ENCODE measurements at places on chromosomes 7 and 10. TPM values are rescaled to one million over a fixed set of nuclear protein-coding genes. Genes with fewer than 3 reads are reported as not detected.
A peak's percentile ranks its signal among the peaks of the same experiment; 100 is the strongest.

The ZC3HAV1 gene
- total RNA-seq = 118 TPM

The HOXA4 gene
- total RNA-seq = not detected

GRCh38 chr10:19749185-19749729 lies 67.0 kb upstream of the PLXDC2 start:
- H3K27me3 ChIP-seq = no peaks in the 10 kb centered on the region
- no peak overlapping the region for H3K4me3 ChIP-seq
- no peaks in the 10 kb centered on the region for H3K36me3 ChIP-seq
- no peaks in the 10 kb centered on the region for H3K4me1 ChIP-seq

DNA sequence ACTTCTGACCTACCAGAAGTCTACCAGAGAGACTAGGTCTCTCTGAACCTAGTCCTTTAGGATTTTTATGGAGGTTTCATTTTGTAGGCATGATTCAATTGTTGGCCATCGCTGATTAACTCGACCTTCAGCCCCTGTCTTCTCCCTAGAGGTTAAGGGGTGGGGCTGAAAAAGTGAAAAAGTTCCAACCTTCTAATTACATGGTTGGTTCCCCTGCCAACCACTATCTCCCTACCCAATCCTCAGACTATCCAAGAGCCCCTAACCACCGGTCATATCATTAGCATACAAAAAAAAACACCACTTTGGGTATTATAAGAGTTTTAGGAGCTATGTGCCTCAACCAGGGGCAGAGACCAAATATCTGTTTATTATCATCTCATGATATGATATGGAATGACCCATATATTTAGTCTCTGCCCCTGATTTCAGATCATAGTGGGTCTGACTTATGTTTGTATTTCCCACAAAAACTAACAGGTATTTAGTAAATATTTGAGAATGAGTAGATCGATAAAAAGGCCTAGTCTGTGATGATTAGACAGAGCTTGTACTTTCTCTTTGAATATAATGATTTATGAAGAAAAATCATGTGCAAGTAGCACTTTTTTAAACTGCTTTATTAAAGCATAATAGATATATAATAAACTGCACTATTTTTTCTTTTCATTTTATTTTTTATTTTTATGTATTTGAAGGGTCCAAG lies 35.8 kb downstream of the DNAJC9 start:
- no peak overlapping the region for H3K4me3 ChIP-seq
- H3K27ac ChIP-seq = no peak overlapping the region
- no peaks in the 10 kb centered on the region for H3K27me3 ChIP-seq
- no peak for DNase-seq
- peaks cover 2% of the 10 kb centered on the region for H3K4me1 ChIP-seq
- peaks cover 20% of the 10 kb centered on the region for H3K36me3 ChIP-seq

- H3K4me1 ChIP-seq = peaks cover 4% of the 10 kb centered on the region
- H3K36me3 ChIP-seq = no peaks in the 10 kb centered on the region
- H3K4me3 ChIP-seq = no peak overlapping the region
- peaks cover 29% of the 10 kb centered on the region for H3K27me3 ChIP-seq
- H3K27ac ChIP-seq = no peak overlapping the region
Observed at GRCh38 chr10:4514445-4515108, 311.4 kb upstream of the AKR1E2 start.

The CHST15 gene
- total RNA-seq = 0.12 TPM

The ODAD2 gene
- 0.62 TPM for total RNA-seq

The WDR86 gene
- total RNA-seq = not detected

DNA sequence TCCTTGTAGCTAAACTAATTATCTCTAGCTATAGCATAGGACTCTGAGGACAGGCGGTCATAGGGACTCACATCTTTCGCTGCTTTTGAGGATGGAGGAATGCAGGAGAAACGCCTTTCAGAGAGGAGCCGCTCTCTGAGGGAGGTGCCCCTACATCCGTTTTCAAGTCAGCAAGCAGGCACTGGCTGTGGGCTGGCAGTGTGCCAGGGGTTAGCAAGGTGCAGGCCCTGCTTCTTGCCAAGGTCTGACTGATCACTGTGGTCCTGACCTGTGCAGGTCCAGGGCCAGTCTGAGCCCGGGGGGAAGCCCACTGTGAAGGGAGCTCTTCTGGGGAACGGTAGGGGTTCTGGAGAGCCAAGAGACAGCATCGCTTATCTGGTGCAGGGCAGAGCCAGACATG lies 89.4 kb downstream of the SH3PXD2A start:
- H3K36me3 ChIP-seq = no peaks in the 10 kb centered on the region
- no peaks in the 10 kb centered on the region for H3K27me3 ChIP-seq
- peak overlapping the region; percentile 60 for H3K27ac ChIP-seq
- peaks cover 37% of the 10 kb centered on the region for H3K4me1 ChIP-seq
- peak overlapping the region; percentile 16 for H3K4me3 ChIP-seq

DNA sequence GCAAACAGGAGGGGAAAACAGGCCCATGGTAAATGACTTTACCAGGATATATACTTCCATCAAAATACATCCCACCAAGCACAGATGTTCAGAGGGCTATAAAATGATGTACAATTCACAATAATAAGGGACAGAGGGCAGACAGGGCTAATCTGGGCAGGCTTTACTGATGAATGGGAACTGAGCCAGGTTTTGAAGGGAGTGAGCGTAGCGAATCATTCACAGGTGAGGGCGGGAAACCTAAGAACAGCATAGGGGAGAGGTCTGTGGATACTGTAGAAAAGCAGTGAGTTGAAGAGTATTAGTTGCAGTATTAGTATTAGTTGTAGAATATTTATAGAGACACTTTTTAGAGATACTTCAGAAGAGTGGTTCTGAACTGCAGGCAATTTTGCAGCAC lies 180.8 kb downstream of the JAZF1 start:
- no peaks in the 10 kb centered on the region for H3K27me3 ChIP-seq
- no peak overlapping the region for H3K27ac ChIP-seq
- DNase-seq = no peak
- peaks cover 1% of the 10 kb centered on the region for H3K36me3 ChIP-seq
